ENCODE measurements at places on chromosomes 2 and 18. TPM values are rescaled to one million over a fixed set of nuclear protein-coding genes. Genes with fewer than 3 reads are reported as not detected.

FZD7 gene
- not detected for total RNA-seq

FMNL2 gene
- total RNA-seq, result 3.0 TPM

VWA3B gene
- total RNA-seq, result not detected

DNA sequence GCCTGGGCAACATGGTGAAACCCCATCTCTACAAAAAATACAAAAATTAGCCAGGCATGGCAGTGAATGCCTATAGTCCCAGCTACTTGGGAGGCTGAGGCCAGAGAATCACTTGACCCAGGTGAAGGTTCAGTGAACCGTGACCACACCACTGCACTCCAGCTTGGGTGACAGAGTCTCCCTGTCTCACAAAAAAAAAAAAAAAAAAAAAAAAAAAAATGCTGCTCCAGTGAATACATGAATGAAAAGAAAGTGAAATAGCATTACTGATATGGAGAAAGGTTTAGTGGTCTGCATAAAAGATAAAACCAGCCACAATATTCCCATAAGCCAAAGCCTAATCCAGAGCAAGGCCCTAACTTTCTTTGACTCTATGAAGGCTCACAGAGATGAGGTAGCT, 44.5 kb downstream of the METTL8 start:
- no peak overlapping the region for H3K4me3 ChIP-seq
- no peaks in the 10 kb centered on the region for H3K36me3 ChIP-seq
- H3K4me1 ChIP-seq, result no peaks in the 10 kb centered on the region
- H3K27ac ChIP-seq, result no peak overlapping the region

GRCh38 chr2:34602262-34602661, 1003.2 kb upstream of the FAM98A start:
- no peaks in the 10 kb centered on the region for H3K27me3 ChIP-seq
- DNase-seq, result no peak
- no peak overlapping the region for H3K27ac ChIP-seq
- no peak overlapping the region for H3K4me3 ChIP-seq
- no peaks in the 10 kb centered on the region for H3K36me3 ChIP-seq

GRCh38 chr2:85707304-85707703, 13.1 kb downstream of the GNLY start:
- H3K36me3 ChIP-seq, result no peaks in the 10 kb centered on the region
- peaks cover 65% of the 10 kb centered on the region for H3K4me1 ChIP-seq
- no peak overlapping the region for H3K4me3 ChIP-seq
- no peaks in the 10 kb centered on the region for H3K27me3 ChIP-seq

GRCh38 chr2:109372614-109373013, 241.2 kb downstream of the SEPTIN10 start:
- H3K27ac ChIP-seq, result no peak overlapping the region
- no peak for DNase-seq
- no peaks in the 10 kb centered on the region for H3K27me3 ChIP-seq
- H3K4me3 ChIP-seq, result no peak overlapping the region
- no peaks in the 10 kb centered on the region for H3K4me1 ChIP-seq
- no peaks in the 10 kb centered on the region for H3K36me3 ChIP-seq

- DNase-seq, result no peak
- no peaks in the 10 kb centered on the region for H3K4me1 ChIP-seq
- H3K4me3 ChIP-seq, result no peak overlapping the region
- H3K27ac ChIP-seq, result no peak overlapping the region
- H3K36me3 ChIP-seq, result no peaks in the 10 kb centered on the region
These were observed 52.0 kb upstream of the COL3A1 start for GRCh38 chr2:188922191-188922590.

DNA sequence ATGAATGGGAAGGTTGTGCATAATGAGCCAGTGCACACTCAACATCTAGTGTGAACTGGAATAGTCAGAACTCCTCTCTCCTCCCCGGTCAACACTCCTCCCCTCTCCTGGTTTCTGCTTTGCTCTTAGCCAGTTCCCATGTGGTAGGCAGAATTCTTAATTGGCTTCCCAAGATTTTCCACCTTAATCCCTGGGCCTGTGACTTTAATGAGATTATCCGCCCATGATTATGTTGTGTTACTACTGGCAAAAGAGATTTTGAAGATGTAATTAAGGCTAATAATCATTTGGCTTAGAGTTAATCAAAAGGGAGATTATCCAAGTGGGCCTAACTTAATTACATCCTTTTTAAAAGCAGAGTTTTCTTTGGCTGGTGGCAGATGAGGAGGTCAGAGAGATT, 34.2 kb upstream of the REV1 start:
- H3K27me3 ChIP-seq, result no peaks in the 10 kb centered on the region
- no peak overlapping the region for H3K27ac ChIP-seq
- DNase-seq, result no peak
- H3K4me3 ChIP-seq, result no peak overlapping the region
- no peaks in the 10 kb centered on the region for H3K36me3 ChIP-seq

DNA sequence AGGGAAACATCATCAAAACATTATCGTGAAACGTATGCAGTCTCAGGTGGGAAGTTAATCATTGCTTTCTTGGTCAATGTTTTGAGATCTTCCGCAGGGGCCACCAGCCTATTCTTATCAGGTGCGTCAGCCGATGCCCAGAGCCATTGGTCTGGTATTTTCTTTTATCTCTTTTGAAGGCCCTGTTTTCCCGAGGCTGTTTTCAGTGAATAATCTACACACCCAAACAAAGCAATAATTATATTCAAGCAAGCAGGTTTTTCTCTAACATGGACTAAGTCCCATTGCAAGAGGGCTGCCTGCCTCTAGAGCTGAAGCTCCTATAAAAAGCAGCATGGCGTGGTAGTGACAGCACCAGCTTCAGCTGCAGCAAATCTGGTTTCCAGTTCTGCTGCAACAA, 430.0 kb upstream of the ID2 start:
- H3K27ac ChIP-seq, result no peak overlapping the region
- no peak overlapping the region for H3K4me3 ChIP-seq
- peaks cover 13% of the 10 kb centered on the region for H3K4me1 ChIP-seq
- peaks cover 6% of the 10 kb centered on the region for H3K36me3 ChIP-seq
- H3K27me3 ChIP-seq, result no peaks in the 10 kb centered on the region

HOXD10 gene
- not detected for total RNA-seq

TDRD15 gene
- total RNA-seq, result 0.33 TPM

DNA sequence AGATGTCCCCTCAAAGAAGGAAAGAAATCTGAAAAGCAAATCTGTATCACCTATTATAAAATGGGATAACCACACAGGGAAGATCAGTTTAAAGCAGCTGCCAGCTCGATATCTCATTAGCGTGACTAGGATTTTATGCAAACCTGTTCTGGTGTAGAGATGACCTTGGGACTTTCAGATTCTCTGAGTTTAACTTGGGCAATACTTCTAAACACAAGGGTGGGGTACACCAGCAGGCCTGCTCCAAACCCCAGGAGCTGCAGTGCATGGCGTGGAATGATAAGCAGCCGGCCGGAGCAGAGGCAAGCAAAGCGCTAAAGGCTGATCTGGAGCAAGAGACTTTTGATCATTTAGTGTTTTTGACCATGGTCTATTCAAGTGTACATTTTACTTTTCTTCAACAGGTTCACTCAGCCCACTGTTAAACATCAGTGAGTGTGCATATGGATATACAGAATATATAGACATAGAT, 4.7 kb downstream of the SERTAD2 start:
- H3K36me3 ChIP-seq, result no peaks in the 10 kb centered on the region
- H3K27me3 ChIP-seq, result no peaks in the 10 kb centered on the region
- no peak for DNase-seq
- no peak overlapping the region for H3K27ac ChIP-seq
- no peak overlapping the region for H3K4me3 ChIP-seq

SLC11A1 gene
- total RNA-seq, result 53.5 TPM

ZNF385B gene
- total RNA-seq, result not detected

DNA sequence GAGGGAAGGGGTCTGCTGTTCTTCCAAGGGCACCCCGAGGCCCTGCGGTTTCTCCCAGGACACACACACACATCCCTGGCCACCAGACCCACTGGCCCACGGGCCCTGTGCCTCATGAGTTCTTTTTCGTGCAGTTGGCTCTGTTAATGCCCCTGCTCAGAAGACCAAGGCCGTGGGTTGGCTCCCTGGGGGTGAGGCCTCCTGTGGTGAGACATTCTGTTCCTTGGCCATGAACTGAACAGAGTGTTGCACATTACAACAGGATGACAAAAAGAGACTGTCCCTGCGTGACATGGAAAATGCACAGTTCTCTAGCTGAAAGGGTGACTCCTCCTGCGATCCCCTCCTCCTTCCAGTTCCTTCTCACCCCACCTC, 30.7 kb downstream of the SH2D6 start:
- DNase-seq, result no peak
- no peak overlapping the region for H3K4me3 ChIP-seq
- H3K27me3 ChIP-seq, result no peaks in the 10 kb centered on the region
- H3K36me3 ChIP-seq, result no peaks in the 10 kb centered on the region

DNA sequence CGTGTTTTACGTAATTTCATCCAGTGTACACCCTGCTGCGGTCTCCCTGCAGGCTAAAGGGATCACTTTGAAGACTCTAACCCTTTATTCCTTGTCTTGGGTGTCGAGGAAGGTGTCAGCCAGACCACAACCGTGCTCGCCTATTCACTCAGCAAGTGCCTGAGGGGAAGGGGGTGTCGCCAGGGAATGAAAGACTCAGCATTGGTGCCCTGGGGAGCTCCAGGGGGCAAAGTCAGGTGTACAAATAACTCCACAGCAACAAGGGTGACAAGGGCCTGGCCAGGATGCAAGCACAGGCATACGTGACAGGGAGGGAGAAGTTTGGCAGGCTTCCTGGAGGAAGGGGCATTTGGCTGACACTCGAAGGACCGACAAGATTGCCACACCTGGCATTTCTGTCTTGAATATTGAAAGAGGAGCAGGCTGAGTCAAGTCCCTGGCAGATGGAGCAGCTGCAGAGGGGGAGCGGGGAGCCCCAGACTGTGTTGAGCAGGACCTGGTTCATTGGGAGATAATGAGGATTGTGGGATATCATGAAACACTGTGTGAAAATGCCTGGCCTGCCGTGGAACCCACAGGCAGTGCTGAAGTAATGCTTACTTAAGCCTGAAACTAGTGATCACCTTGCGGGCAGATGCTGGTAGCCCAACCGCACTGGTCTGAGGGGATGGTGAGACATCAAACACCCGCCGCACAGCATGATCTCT, 93.9 kb downstream of the RHOB start:
- H3K36me3 ChIP-seq, result no peaks in the 10 kb centered on the region
- H3K4me3 ChIP-seq, result no peak overlapping the region
- no peaks in the 10 kb centered on the region for H3K27me3 ChIP-seq

CCDC68 gene
- total RNA-seq, result not detected

- no peaks in the 10 kb centered on the region for H3K36me3 ChIP-seq
- no peak overlapping the region for H3K4me3 ChIP-seq
- H3K4me1 ChIP-seq, result peaks cover 38% of the 10 kb centered on the region
- peak overlapping the region; percentile 22 for H3K27ac ChIP-seq
These were observed 143.7 kb upstream of the TTC39C start for GRCh38 chr18:23870676-23871380.

- no peak within 1 kb of the TSS for H3K27ac ChIP-seq
- H3K27me3 ChIP-seq, result no peaks in the 10 kb centered on the region
- H3K4me1 ChIP-seq, result peaks cover 20% of the 10 kb centered on the region
- DNase-seq, result peak; percentile 54
These were observed at the start of gene FKBP1B for GRCh38 chr2:24049485-24050021. FKBP1B (plus strand) TSS chr2:24049741; CDS start chr2:24049850, 109 bp downstream.

AGXT gene
- not detected for total RNA-seq

GRCh38 chr2:3010001-3010400, 367.6 kb downstream of the EIPR1 start:
- H3K27ac ChIP-seq, result no peak overlapping the region
- DNase-seq, result no peak
- no peaks in the 10 kb centered on the region for H3K27me3 ChIP-seq
- no peak overlapping the region for H3K4me3 ChIP-seq
- no peaks in the 10 kb centered on the region for H3K36me3 ChIP-seq
- no peaks in the 10 kb centered on the region for H3K4me1 ChIP-seq

DNA sequence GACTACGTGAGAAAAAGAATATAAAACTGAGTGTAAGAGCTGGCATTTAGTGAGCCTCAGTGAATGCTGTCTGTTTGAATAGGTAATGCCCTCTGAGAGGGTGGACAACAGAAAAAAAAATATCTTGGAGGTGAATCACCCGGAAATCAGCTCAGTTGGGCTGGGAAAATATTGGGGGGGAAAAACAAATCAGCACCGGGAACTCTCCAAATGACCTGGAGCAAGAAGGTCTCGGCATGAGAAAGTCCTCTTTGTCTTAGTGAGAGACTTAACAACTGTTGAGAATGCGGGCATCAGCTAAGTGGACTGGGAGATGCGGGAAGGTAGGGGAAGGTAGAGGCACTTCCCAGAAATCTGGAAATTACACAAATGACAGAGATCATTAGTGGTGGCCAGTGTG, 109.4 kb upstream of the POU3F3 start:
- no peaks in the 10 kb centered on the region for H3K36me3 ChIP-seq
- no peaks in the 10 kb centered on the region for H3K27me3 ChIP-seq
- DNase-seq, result no peak
- no peak overlapping the region for H3K4me3 ChIP-seq
- no peaks in the 10 kb centered on the region for H3K4me1 ChIP-seq
- no peak overlapping the region for H3K27ac ChIP-seq
